MV-4-11 (cell line): ENCODE measurements at places on chromosomes 12 and 14.

DNA sequence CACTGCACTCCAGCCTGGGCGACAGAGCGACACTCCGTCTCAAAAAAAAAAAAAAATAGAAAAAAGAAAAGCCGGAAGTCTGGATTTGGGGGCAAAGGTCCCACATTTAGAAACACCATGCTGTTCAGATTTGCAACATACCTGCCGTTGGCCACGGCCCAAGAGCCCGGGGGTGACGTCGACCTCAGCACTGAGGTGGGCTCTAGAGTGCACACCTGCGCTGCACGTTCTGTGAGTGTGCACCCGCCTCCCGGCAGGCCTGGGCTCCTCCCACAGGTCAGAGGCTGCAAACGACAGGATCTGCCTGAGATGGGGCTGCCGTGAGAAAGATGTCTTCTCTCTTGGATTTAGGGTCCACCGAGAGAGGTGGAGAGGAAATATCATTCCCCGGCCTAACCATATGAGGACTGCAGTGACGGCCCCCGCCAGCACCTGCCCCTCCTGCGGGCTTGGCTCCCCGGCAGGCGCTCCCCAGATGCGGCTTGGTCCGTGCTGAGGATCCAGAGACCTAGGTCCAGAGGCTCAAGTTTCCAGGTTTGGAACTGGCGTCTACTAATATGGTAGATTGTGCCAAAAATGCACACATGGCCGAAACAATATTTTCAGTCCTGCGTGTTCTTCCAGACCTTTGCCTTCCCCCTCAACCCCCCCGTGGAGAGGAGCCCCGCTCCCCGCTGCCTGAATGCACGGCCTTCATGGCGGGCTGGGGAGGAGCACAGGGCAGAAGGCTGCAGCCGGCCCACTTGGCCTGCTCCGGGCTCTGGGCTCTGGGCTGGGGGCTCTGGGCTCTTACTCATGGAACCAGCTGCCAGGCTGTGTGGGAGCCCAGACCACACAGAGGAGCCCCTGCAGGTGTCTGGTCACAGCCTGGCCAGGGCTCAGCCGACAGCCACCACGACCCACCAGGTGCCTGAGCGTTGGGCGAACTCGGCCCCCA lies 58.8 kb upstream of the FBRSL1 start:
- no peak for DNase-seq

DNA sequence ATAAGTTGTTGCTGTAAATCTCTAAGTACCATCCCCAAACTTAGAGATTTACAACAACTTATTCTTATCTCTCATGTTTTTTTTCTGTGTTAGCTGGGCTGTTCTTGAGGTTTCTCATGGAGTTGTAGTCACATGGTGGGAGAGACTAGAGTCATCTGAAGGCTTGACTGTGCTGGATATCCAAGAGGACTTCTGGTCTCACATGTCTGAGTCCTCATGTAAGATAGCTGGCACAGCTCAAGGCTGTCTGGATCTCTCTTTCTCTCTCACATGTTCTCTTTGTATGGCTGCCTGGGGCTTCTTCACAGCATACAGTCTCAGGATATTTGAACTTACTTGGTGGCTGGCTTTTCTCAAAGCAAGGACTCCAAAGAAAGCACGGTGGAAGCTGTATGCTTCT lies 63.8 kb downstream of the DACT1 start:
- no peak for DNase-seq

DNA sequence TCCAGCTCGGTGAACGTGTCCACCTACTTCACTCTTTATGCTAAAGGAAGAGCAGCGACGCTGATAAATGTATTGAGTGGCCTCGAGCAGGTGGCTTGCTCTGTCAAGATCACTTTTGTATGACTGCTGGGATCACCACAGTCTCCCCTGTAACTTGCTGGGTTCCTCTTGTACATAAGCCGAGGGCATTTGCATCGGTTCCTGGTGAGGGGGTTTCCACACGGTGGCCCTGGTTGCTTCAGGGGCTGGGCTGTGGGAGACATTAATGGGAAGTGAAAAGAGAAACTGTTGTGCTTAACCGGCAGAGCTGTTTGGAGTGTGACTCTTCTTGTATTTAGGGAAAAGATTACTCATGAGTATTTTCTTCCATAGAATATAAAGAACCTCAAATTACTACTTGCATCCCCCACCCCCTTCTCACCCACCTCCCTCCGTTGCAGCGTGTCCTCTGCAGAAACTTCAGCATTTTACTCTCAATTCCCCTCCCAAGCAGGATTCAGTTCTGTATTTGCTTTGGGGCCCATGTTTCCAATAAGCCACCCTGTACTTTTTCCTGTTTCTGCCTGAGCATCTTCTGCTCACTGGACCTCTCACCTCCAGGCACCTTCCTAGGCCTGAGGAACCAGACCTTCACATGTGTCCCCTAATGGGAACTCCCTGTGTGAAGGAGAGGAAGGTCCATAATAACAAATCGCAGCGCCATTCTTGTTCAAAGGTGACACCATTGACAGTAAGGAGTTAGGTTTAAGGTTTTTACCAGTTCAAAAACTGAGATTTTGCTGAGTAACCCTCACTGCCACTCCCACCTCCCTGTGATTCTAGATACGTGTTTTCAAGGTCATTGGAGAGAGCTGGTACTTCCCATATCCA lies 187.0 kb downstream of the ETV6 start:
- DNase-seq = peak; percentile 99

DNA sequence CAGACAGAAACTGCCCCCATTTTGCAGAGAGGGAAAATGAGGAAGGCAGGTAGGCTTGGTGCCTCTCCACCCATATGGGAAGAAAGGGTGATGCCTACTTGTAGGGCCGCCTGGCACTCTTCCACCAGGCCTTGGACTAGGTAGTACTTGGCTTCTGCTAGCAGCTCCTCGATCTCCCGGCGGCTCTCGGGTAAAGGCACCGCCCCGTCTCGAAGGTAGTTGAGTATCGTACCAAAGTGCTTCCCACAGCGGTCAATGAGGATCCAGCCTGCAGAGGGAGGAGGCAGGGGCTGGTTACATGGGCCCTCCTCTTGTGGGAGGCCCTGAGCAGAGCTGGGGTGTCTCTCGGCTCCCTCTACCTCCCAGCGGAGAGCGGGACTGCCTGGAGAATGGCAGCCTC lies 16.6 kb downstream of the KCTD10 start:
- DNase-seq = no peak

DNA sequence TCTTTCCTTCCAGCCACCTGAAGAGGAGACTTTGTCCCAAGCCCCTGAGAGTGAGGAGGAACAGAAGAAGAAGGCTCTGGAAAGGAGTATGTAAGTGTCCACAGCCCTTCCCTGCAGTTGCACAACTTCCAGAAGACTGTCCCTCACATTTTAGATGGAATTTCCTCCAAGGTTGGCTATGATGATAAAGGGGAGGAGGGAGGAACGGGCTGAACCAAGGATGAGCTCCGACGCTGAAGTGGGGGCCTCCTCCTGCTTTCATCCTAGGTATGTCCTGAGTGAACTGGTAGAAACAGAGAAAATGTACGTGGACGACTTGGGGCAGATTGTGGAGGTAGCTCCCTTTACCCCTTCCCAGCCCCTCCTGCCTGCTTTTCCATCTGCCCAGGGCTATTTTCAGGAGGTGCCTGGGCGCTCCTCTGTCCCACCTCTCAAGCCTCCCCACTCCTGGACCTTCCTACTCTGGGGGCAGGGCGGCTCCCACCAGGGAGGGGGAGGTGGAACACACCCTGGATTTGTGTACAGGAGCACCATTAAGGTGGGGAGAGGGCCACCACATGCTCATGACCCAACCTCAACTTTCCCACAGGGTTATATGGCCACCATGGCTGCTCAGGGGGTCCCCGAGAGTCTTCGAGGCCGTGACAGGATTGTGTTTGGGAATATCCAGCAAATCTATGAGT lies 2.3 kb downstream of the ARHGEF25 start:
- DNase-seq = no peak

DNA sequence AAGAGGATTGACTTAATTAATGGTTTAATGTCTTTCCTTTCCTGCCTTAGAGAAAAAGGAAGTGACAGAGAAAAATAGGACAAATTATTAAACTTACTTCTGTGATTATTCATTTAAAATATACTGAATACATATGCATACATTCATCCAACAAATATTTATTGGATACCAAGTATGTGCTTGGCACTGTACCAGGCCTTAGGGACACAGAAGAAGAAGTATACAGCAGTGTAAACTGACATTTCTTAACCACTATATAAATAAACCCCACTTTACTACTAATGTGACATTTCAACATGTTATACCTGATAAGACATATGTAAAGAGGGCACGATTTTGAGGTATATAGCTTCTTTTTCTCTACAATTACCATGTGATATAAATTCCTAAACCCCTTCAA lies 53.6 kb downstream of the ERO1A start:
- no peak for DNase-seq

- DNase-seq = no peak
Measured at GRCh38 chr14:54040846-54041245, 84.2 kb upstream of the BMP4 start.

GRCh38 chr14:65599375-65599774 lies 186.8 kb downstream of the FUT8 start:
- DNase-seq = no peak

DNA sequence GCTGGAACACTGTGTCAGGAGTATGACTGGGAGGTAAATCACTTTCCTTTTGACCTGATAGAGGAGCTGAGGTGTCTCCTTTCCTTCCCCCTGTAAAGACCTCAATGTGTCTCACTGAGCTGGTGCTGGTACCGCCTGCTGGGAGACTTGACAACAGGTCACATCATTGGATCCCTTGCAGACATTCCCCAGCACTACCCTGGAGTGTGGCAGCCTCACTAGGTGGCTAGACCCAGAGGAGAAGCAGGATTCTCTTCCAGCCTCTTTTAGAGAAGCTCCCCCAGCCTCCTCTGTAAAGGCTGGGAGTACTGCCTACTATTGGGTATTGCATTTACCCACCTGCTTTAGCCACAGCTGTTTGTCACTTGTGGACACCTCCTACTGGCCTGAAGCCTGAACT lies 223.9 kb downstream of the ADGRD1 start:
- DNase-seq = no peak

- peak; percentile 92 for DNase-seq
Measured at GRCh38 chr12:72747111-72747849, 475.1 kb downstream of the TRHDE start.

DNA sequence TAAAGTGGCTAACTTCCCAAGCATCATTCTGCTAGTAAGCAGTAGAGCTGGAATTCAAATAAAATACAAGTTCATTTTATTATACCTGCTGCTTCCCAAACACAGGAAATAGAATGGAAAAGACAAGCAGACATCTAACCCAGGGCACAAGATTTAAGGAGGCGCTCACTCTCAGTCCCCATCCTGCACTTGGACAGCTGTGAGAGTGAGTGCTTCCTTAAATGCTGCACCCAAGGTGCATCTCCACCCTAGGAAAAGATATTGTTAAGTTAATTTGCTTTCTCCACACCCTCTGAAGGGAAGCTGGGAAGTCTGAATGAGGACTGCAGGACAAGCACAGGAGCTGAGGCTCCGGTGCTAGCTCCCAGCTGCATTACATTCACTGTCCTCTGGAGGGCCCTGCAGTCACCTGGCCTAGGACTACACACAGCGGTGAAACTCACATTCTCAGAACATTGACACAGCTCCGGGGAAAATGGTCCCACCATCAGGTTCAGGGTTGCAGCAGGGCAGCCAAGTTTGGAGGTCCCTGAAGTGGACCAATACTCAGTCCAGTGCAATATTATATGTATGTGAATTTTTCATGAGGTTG lies 14.2 kb downstream of the HEBP1 start:
- DNase-seq = no peak

DNA sequence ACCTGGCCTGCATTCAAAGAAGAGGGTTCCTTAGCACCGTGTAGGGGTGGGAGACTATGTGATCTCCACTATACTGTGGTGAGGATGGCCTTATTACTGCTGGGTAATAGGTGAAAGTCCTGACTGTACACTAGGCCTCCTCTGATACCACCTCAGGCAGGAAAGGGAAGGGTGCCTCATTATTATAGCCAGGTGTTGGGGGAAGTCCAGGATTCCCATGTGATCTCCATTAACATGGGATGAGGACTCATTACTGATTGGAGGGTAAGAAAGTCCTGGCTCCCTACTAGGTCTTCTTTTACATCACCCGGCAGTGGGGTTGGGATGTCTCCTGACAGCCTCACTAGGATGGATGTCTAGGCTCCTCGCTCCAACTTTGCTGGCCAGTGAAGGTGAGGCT lies 252.1 kb downstream of the LRIG3 start:
- DNase-seq = no peak

DNA sequence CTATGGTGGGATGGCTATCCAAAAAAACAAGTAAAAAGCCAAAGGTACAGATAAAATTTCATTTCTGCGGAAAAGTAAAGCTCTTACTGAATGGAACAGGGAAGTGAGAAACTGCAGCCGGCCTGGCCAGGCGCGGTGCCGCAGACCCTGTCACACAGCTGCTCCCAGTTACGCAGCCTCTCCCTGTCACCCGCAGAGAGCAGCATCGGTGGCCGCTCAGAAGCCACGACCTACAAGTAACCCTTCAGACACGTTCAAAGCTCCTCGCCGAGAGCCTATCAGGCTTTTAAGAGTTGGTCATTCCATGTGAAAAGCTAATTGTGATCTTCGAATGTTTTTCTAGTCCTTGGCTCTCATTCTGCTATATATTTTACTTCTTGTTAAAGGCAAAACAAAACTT lies 11.0 kb upstream of the ANKLE2 start:
- peak; percentile 92 for DNase-seq

DNA sequence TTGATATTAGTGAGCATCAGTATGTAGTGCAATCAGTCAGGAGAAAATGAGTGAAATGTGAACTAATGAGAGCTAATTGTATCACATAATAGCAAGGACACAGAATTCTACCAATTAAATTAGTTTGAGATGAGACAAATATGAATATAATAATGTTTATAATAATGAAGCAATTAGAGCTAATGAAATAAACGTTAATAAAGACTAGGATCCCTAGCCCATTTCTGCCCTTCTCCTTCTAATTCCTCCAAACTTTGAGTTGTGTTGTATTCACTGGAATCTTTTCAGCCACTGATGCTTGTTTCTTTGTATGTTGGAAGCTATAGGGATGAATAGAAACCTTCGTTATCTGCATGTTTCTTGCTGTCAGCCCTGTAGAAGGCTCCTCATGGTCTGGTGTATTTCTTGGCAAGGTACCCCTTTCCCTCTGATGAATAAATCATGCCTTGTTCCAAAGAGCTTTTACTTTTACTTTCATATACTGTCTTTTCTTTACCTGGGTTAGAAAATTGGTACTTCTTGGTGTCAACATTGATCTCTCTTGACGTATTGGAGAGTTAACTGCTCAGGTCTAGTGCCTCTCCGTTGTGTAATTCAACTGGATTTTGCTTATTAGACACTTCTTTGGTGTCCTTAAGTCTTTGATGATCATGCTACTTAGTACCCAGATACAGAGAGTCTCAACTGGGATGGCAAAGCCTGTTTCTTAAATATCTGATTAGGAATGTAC lies 154.8 kb downstream of the PTCSC3 start:
- no peak for DNase-seq

- DNase-seq = peak; percentile 64
Measured at GRCh38 chr12:17992002-17992656, 97.9 kb downstream of the RERGL start.

GRCh38 chr12:116317139-116317538 lies 39.6 kb upstream of the MED13L start:
- no peak for DNase-seq

GRCh38 chr14:93299866-93300265 lies 33.0 kb downstream of the BTBD7 start:
- DNase-seq = no peak
